ENCODE measurements at places on chromosomes 7 and 10.

DNA sequence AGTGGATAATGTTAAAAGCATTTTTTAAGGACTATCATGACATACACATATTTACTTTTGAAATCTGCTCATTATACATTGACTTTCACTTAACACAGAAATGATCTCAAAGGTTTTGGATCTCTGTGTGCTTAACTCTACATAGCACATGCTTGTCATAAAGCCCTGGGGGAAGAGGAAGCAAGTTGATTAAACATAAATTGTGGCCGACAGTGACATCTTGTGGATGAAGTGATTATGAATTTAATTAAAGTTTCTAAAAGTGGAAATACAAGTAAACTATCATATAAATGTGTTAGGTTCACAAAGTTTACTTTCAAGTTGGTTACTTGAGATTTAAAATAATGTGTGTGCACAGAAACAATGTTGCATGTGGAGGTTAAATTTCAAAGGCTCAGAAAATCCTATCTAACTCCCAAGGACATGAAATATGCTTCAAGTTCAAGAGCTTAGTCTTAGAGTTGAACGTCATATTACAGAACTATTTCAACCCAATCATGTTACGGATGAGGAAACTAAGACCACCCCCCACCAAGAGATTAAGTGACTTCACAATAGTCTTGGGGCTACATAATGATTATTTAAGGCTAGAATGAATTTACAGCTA, 1247.8 kb downstream of the GATA3 start:
- DNase-seq = peak; percentile 36

GRCh38 chr7:158067931-158068482, 519.6 kb downstream of the PTPRN2 start:
- no peak for DNase-seq

GRCh38 chr7:97680622-97681021, 51.3 kb upstream of the TAC1 start:
- no peak for DNase-seq

- no peak for DNase-seq
Observed at GRCh38 chr10:15735763-15736162, 16.0 kb upstream of the ITGA8 start.

DNA sequence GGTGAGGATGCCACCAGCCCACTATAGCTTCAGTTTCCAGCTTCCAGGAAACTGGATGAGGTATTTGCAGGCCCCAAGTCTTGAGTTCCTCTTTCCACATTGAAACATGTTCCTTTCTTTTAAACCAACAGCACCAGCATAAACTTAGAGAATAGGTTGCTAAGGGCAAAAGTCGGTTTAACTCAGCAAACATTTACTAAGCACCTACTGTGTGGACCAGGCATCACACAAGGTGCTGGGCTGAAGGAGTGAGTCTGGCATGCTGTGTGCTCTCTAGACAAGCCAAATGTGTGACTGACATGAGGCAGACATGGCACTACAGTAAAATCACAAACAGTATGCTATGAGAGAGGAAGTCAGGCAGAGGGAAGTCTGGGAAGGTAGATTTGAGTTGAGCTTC, 11.0 kb upstream of the RASSF4 start:
- no peak for DNase-seq

GRCh38 chr7:537911-538634, 18.4 kb upstream of the PDGFA start:
- no peak for DNase-seq

DNA sequence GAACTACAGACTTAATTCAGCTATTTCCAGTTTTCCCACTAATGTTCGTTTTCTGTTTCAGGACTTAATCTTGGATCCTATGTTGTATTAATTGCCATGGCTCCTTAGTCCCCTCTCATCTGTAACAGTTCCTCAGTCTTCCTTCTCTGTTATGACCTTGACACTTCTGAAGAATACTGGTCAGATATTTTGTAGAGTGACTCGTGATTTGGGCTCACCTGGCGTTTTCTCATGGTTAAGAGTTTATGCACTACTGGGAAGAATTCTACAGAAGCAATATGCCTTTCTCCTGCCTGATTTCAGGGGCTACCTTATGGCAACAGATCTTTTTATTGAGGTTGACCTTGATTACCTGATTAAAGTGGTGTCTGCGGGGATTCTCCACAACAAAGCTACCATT, 239.4 kb downstream of the CHCHD3 start:
- DNase-seq = no peak

- DNase-seq = no peak
Observed at GRCh38 chr10:25694206-25694933, 239.7 kb upstream of the MYO3A start.

DNA sequence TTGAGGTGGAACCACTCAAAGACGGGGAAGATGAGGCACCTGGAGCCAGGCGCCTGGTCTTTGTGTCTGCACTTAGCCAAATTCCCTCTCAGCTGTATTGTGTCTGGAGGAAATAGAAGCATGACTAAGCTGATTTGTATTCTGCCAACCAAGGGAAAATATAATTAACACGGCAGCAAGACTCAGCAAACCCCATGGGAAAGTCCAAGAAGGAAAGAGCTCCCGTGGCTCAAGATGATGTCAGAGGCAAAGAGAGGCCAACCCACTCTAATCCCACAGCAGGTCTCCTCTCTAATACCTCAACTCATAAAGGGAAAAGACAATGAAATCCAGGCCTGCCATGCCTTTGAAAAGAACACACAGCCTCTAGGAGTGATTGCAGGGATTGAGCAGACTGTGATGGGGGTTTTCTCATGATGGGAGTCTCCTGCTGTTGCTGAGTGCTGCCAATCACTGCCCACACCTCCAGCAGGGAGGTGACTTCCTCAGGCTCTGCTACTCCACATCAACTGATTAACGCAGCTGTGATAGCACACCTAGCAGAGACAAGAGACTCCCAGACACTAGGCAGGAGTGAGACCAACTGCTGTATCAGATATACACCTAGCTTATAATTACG, 255.5 kb upstream of the C7orf33 start:
- no peak for DNase-seq

DNA sequence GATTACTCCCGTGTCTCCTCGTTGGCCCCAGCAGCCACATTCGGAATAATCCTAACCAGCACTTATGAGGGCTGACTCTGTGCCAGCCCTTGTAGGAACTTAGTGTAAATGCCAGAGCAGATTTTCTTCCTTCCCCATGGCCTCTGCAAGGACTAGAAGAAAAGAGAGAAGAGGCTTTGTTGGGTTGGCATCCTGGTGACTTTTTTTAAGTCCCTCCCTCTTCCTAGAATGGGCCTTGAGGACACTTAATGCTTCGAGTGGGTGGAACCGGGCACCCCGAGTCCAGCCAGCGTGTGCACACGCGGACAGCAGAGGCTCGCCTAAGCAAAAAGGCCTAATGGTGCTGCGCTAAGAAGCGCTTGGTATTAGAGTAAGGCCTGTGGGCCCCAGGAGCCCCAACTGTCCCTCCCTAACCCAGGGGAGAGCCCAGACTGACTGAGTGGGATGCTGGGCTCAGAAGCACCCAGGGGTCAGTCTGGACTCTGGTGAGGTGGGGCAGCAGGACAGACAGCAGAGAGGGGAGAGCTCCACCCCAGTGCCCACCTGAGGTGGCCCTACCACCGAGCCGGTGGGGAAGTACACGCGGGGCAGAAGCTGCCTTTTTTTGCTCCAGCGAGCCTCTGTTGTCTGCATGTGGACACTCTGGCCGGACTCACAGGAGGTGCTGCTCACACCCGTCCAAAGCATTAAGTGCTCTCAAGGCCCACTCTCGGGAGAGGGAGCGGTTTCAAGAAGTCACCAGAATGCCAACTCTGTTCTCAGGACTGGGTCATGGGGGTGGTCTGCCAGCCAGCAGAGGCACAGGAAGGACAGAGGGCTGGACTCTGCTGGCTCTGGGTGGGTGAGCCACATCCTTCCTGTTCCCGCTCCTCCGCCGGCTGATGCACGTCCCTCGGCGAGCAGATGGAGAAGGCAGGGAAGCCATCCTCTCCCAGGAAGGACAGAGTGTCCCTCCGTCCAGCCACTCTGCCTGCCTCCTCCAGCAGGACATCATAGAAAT, 12.5 kb downstream of the ITPRIP start:
- no peak for DNase-seq

- no peak for DNase-seq
Observed at GRCh38 chr7:105250706-105251105, 138.0 kb downstream of the SRPK2 start.

DNA sequence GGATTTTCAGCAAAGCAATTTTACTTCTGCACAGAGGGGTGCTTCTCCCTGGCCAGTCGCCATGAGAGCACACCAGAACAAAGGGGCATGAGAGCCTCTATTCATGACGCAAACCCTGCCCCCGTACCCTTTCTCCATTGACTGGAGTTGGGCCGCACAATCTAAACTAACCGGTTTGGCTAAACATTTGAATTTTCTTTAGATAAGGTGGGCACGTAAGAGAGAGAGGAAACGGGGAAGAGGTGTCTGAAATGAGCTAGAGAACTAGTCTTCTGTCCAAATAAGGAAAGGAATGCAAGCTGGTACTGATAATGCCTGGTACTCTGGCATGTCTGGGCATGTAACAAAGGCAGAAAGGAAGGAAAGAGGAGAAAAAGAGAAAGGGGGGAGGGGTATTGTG, 13.2 kb upstream of the SCIN start:
- DNase-seq = no peak

- DNase-seq = no peak
Observed at GRCh38 chr7:43484678-43485395, 98.1 kb upstream of the STK17A start.

- DNase-seq = no peak
Observed at GRCh38 chr10:122931088-122931906, 20.9 kb downstream of the FAM24A start.

GRCh38 chr7:117338020-117338419, 15.2 kb upstream of the WNT2 start:
- DNase-seq = no peak

DNA sequence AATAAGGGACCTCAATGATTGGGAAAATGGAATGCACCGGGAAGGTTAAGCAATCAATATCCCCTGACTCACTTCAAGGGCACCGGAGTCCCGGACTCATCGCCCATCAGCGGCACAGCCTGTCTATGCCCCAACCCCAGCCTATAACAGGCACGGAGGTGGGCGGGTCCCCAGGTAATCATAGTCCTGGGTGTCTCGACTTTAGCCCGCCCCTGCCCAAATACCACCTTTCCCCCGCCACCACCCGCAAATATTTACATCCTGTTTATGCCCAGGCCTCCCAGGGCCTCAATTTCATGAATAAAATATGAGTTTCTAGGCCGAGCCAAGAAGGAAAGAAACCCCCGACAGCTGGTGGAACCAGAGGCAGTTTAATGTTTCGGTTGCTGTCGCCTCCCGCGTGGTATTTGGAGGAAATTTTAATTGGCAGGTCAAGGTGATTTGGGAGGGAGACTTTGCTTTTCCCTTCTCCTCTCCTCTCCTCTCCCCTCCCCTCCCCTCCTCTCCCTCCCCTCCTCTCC, 15.6 kb upstream of the RFC2 start:
- peak; percentile 43 for DNase-seq

GRCh38 chr10:107767185-107767584, 602.7 kb upstream of the SORCS1 start:
- DNase-seq = no peak

DNA sequence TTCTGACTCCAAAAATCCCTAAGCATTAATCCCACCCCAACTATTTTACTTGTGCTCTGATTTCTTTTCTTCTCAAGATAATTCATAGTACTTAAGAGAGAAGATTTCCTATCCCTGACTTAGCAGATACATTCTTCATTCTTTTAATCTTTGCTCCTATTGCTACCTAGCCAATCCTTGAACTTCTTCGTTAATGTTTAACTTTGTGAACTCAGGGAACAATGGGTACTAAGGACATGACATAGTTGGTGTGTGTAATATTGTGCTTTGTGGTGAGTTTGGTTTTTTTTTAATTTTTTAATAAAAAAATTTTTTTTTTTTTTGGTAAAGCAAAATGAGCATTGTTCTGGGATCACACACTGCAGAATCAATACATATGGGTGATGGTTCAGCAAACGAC, 166.2 kb downstream of the CHCHD3 start:
- DNase-seq = no peak

- no peak for DNase-seq
Observed at GRCh38 chr7:1858435-1859265, 188.6 kb downstream of the ELFN1 start.

- no peak for DNase-seq
Observed at GRCh38 chr10:7312488-7312857, 98.4 kb downstream of the SFMBT2 start.

- DNase-seq = no peak
Observed at GRCh38 chr7:153432063-153432462, 620.1 kb upstream of the DPP6 start.

GRCh38 chr7:116999311-116999710, 46.0 kb downstream of the ST7 start:
- no peak for DNase-seq

DNA sequence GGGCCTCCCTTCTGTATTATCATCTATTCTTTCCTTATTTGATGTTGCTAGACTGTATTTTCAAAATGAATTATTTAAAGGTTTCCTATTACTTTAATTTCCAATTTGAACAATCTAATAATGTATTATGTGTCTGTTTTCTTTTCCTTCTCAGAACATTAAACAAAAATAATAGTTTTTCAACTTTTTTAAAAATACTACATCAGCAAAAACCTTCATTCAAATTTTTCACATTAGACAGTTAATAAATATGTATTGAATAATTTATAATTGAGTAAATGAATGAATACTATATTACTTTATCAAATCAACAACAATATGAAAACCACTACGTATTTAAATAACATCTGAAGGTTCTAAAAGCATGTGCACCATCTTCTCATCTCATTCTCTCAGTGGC, 644.1 kb upstream of the SEMA3D start:
- DNase-seq = no peak

DNA sequence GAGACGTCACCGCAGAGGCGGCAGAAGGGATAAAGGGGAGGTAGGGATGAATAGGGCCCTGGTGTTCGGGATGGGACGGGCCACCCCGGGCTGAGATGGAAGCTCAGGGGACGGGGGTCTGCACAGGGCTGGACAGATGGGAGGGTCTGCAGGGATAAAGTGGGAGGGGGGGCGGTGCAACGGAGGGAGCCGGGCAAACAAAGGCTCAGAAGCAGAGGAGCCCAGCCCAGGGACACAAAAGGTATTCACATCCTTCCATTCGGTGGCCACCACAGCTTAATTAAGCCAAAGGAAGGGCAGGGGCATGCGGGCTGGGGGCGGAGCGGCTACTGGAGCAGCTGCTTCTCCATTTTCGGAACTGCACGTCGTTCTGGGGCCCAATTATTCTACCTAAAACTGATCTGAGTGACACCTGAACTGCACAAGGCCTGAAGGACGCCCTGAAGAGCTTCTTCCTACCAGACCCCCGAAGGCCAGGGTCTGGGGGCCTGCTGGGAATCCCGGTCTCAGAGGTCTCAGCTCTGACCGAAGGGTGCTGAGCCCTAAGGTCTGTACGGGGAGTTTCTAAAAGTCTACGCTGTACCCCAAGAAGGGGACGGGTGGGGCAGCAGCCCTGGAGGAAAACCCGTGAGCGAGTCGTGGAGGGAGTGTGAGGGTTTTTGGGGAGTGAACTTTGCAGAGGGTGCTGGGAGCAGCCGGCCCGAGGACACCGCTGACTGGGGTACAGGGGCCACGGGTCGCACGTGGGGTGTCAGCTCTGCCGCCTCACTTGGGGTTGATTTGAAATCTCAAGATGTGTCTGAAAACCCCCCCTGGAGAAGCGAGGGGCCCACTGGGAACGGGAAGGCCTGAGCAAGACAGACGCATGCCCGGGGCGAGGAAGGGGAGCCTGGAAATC, 334.8 kb downstream of the DNAJB6 start:
- DNase-seq = no peak

All from activated T-cell treated with anti-CD3 and anti-CD28 coated beads, Interleukin-2, amount 50 U/mL, for 72 hours (primary cell).